Frontal cortex (tissue), 4 donors: ENCODE measurements at places on chromosomes 7 and 10.

- peak; percentile 82 for DNase-seq
Observed at GRCh38 chr7:1432411-1433082, 26.7 kb downstream of the MICALL2 start.

DNA sequence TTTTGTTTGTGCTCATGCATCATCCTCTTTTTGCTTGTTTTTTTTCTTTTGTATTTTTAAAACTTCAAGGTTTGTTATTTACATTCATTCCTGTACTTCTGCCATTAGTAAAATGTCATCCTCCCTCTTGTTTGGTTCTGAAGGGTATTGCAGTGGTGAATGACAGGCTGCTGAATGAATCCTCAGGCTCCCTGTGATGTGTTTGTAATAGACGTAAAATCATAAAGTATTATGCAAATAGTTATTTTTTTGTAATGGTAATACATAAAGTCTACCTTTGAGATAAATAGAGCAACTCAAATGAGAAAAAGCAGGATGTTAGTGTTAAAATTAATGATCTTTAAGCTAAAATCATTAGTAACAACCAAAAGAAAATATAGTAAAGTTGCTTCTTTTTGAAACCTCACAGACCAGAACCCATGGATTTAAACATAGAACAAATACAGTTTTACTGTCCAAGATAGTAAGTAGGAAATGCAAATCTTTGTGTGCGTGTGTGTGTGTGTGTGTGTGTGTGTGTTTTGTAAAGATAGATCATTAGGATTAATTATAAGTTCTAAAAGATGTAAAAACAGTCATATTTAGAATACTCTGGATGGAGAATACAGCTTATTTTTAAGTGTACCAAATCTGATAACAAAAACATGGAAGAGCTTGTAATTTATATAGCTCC is 4.5 kb downstream of the GLCCI1 start:
- DNase-seq, result no peak

- DNase-seq, result no peak
Observed at GRCh38 chr7:134845461-134845860, 66.0 kb downstream of the CALD1 start.

- no peak for DNase-seq
Observed at GRCh38 chr10:15321431-15322341, 49.4 kb downstream of the FAM171A1 start.

GRCh38 chr7:100567751-100568175 is 5.9 kb downstream of the SAP25 start:
- no peak for DNase-seq

GRCh38 chr7:123431075-123431614 is 103.2 kb downstream of the IQUB start:
- no peak for DNase-seq

- no peak for DNase-seq
Observed at GRCh38 chr10:62860946-62861345, 44.8 kb upstream of the EGR2 start.

- DNase-seq, result no peak
Observed at GRCh38 chr7:87199241-87199640, 20.3 kb downstream of the TMEM243 start.

DNA sequence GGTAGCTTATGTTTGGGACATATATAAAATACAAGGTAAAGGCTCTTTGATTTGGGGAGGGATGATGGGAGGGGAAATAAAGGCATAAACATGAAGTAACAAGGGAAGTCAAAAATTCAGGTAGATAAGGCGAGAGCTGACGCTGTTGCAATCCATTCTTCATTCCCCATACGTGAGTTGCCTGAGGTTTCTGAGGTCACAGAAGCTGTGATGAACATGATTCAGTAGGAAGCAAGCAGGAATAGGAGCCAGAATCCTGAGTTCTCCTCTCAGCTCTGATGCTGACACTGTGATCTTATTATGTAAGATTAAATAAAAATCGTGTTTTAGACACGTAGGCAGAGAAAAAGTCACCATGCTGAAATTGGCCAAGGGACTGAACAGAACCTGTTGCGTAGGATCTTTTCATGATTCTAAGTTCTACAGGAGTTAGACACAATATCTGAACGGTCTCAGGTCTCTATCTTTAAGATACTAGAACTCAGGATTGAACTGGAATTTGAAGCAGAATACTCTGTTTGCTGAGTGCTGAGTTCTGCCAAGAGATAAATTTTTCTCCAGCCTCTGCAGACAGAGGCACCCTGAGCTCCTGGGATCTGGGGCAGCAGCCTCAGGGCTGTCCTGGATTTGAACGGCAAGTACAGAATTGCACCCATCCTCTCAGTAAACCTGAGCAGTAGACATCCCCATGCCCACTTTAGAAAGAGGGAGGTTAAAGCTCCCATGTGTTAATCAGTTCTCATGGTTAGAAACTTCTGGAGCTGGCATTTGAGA is 21.0 kb downstream of the KLF6 start:
- no peak for DNase-seq

GRCh38 chr10:43038783-43039623 is 37.9 kb upstream of the RET start:
- no peak for DNase-seq

- no peak for DNase-seq
Observed at GRCh38 chr10:117955176-117955575, 91.6 kb downstream of the RAB11FIP2 start.

DNA sequence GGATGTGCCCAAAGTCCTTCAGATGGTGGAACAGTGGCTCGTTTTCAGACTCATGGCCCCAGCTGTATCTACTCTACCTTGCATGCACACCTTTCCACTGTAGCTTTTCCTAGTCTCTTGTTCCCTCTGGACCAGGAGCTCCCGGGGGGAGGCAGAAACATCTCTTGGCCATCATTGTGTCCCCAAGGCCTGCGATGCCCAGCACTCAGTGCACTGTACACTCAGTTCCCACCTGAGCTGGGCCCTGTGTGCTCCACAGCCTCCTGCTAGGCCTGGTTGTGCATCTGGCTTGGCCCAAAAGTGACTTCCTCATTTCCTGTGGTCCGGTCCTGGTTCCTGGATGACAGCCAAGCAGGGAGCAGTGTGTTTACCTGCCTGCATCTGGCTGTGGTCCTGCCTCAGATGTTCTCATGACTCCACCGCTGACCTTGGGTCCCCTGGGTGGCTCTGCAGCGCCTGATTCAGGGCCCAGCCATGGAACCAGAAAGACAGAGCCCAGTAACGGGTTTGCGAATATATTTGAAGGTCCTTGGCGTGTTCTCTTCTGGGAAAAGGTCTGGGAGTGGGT is 9.9 kb upstream of the DOCK1 start:
- no peak for DNase-seq

GRCh38 chr10:70247360-70247759 is 14.1 kb upstream of the PPA1 start:
- DNase-seq, result no peak

DNA sequence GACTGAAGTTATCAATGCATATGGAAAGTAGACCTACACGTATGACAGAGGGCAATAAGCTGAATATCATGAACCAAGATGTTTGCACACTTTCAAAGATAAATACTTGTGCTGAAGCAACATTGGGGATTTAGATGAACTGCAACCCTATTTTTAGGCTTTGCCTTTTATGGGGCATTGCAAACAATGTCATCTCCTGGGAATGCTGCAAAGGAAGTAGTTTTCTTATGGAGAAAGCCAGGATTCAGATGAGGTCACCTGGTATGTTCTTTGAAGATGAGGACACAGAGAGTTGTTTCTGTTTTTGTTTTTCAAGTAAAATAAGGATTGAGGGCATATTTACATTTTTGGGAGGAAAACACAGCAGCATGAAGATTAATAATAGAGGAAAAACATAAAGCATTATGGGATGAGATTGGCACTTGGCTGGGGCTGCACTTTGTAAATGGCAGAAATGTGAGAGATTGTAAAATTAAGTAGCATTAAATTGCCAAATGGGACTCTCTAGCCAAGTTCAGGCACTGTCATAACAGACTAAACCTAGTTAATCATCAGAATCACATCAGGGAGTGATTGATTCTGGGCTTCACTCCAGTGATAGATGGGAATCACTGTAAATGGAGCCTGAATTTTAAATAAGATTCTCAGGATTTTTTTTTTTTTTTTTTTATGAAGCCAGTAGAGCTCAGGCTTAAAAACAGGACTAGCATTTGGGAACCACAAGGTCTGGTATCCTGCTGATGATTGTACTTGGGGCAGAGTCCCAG is 63.1 kb downstream of the MALRD1 start:
- DNase-seq, result no peak

- peak; percentile 65 for DNase-seq
Observed at GRCh38 chr10:71981015-71981875, 17.1 kb downstream of the CHST3 start.

DNA sequence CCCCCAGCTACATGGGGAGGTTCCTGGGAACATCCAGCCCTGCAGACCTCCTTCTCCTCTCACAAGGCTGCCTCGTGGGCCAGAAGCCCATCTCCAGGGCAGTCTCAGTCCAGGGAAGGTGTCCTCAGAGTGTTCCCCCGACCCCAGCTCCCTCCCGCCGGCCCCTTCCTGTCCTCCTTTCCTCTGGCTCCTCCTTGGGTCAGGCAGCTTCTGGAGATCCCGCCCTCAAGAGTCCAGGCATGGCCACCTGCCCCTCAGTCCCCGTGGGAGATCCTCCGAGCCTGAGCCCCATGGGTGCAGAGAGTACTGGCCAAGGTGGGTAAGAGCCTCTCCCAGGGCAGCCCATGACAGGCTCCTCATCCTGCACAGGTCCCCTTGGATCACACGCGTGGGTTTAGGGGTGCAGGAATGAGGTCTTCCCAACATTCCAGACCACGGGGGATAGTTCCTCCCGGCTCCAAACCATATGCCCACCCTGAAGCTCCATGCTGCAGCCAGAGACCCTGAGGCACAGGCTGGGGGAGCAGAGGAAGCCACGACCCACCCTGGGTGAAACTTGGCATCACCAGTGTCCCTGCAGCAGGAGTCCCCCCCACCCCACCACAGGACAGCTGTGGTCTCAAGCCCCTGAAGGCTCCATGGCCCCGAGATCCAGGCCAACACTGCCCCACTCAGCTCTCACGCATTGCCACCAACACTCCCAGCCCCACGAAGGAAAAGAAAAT is 65.5 kb downstream of the OAT start:
- DNase-seq, result no peak

DNA sequence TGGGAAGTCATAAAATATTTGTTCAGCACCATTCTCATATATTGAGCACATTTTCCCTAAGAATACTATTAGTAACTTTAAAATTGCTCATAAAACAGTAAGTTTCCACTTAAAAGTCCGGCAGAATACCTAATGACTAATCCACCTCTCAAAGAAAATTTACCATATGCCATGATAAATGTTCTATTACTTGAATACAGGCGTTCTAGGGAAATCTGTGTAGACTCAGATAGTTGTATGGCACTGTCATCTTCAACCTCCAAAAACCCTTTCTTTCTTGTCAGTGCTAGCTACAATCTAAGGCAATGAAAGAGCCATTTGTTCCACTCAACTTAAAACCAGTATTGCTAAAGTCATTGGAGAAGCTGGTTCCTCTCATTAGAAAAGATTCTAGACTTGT is 7.3 kb downstream of the GPR37 start:
- DNase-seq, result no peak

- DNase-seq, result no peak
Observed at GRCh38 chr7:147578196-147578595, 1012.4 kb upstream of the C7orf33 start.

- DNase-seq, result no peak
Observed at GRCh38 chr7:125555916-125556315, 626.3 kb upstream of the POT1 start.

GRCh38 chr7:8208816-8209215 is 53.2 kb downstream of the ICA1 start:
- DNase-seq, result no peak

DNA sequence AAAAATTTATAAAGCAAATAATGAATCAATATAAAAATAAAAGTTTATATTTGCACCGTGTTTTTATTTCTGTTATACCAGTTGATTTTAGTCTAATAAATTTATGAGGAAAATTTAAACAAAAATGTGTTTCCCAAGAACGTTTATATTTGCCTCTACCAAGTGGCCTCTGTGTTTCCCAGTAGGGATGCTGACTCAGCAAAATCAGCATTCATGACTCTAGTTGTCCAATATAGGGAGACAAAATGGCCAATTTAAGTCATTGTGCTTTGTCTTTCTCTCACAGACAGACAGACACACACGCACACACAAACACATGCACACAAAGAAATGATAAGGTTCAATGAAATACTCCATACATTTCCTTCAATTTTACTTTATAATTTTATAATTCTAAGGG is 942.5 kb upstream of the ZWINT start:
- no peak for DNase-seq

GRCh38 chr7:45290880-45291279 is 133.3 kb downstream of the RAMP3 start:
- DNase-seq, result no peak

DNA sequence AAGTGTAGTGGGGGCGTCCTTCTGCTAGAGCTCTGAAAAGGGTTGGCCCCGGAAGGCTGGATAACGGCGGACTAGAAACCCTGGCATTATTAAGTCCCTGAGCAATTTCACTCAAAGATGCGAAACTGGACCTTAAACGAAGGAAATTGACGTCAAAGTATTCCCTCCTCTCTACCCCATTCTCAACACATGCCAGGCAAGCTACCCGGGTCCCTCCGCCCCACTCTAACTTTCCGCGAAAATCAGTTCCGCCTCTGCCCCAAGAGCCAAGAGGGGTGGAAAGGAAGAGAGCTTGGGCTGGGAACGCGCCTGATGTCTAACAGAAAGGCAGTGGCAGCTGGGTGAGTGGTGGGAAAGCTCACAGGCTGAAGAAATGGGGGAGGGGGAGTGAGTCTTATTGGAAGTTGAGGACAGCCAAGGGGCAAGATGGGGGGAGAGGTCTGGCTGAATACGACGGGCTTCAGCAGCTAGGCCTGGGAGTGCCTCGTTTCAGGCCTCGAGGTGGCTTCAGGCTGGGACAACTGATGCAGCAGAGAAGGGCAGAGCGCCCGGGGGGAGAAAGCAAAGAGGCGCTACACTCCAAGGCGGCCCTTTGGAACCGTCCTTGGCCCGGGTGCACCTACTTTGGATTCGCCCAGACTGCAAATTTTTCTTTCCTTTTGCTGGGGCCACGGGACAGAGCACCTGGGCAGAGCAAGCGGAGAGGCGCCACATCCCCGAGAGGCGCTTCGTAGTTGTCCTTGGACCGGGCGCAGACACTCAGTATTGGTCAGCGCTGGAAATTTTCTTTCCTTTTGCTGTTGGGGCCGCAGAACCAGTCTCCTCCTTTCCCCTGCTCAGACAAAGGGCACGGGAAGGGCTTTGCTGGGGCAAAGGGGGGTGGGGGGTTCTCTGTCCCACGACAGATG is 2.0 kb upstream of the FEZF1 start:
- DNase-seq, result no peak

- DNase-seq, result no peak
Observed at GRCh38 chr10:6958254-6958653, 378.2 kb upstream of the PRKCQ start.

GRCh38 chr7:106285855-106286492 is 1.2 kb upstream of the NAMPT start:
- DNase-seq, result no peak
